ENCODE measurements at places on chromosomes 12 and 14.

DNA sequence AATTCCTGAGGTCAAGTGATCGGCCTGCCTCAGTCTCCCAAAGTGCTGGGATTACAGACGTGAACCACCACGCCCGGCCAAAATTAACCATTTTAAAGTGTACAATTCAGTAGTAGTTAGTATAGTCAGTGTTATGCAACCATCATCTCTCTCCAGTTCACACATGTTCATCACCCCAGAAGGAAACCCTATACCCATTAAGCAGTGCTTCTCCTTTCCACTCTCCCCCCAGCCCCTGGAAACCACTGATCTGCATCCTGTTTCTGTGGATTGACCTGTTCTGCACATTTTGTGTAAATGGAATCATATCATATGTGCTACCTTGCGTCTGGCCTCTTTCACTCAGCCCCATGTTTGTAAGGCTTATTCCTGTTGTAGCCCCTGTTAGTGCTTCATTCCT lies 52.2 kb downstream of the PHETA1 start:
- DNase-seq = no peak

DNA sequence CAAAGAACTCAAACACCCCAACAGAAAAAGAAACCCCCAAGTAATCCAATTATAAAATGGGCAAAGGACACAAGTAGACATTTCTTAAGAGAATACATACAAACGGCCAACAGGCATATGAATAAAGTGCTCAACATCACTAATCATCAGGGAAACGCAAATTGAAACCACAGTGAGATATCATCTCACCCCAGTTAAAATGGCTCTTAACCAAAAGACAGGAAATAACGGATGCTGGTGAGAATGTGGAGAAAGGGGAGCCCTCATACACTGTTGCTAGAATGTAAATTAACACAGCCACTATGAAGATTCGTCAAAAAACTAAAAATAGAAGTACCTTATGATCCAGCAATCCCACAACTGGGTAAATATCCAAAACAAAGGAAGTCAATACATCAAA lies 52.4 kb downstream of the CLMN start:
- DNase-seq = no peak

GRCh38 chr14:63598807-63599206 lies 42.9 kb downstream of the WDR89 start:
- no peak for DNase-seq

DNA sequence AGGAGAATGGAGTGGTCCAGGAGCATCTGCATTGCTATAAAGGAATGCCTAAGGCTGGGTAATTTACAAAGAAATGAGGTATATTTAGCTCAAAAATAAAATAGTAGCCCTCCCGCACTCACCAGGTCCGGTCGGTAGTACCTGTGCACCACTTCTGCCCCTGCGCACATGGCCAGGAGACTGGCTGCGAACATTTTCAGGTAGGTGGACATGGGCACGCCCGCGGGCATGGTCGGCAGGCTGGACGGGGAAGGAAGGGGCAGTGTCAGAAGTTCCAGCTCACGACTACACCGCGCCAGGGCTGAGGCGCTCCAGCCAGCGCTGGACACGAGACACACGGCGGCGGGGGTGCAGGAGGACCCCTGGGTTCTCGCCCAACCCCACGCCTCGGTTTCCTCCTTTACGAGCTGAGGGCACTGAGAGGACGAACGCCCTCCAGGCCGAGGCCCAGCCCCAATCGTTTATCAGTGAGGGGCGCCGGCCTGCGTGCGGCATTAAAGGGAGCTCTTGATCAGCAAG lies 9.1 kb upstream of the TDG start:
- DNase-seq = no peak

GRCh38 chr12:33314223-33314622 lies 125.4 kb downstream of the SYT10 start:
- no peak for DNase-seq

DNA sequence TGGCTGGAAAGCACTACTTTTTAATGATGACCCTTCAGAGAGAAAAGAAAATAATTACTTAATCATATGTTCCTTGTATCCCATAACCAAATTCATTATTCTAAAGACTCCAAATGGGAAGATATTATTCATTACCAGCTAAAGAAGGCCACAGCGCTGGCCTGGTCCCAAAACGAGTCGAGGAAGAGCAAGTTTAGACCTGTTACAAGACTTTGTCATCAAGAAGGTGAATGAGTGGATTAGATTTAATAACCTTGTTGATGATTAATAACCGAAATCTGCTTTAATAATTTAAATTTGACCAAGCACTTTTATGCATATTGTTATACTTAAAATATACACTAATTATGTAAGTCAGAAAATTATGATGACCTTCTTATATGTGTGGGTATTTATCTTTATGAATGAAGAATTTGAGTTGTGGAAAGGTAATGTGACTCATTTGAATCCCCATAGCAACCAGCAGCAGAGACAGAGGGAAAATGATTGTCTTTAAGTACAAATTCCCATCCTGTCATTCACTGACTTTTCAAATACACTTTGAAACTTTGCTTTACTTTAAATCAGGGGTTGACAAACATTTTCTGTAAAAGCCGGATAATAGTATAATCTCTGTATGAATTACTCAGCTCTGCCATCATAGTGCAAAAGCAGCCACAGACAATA lies 200.3 kb upstream of the NPAS3 start:
- no peak for DNase-seq

GRCh38 chr14:104318558-104319490 lies 180.4 kb downstream of the KIF26A start:
- no peak for DNase-seq
